ENCODE measurements at places on chromosomes 4 and X. TPM values are rescaled to one million over a fixed set of nuclear protein-coding genes. Genes with fewer than 3 reads are reported as not detected.

GRCh38 chr4:70930530-70931256 lies 28.5 kb downstream of the MOB1B start:
- no peaks in the 10 kb centered on the region for H3K27me3 ChIP-seq
- DNase-seq: no peak
- peaks cover 21% of the 10 kb centered on the region for H3K4me1 ChIP-seq
- H3K4me3 ChIP-seq: no peak overlapping the region
- H3K27ac ChIP-seq: no peak overlapping the region

GRCh38 chr4:1206299-1207156 lies 34.1 kb upstream of the SPON2 start:
- H3K27ac ChIP-seq: no peak overlapping the region
- no peak overlapping the region for H3K4me3 ChIP-seq
- peaks cover 86% of the 10 kb centered on the region for H3K4me1 ChIP-seq
- no peaks in the 10 kb centered on the region for H3K27me3 ChIP-seq
- peaks cover 10% of the 10 kb centered on the region for H3K36me3 ChIP-seq

DNA sequence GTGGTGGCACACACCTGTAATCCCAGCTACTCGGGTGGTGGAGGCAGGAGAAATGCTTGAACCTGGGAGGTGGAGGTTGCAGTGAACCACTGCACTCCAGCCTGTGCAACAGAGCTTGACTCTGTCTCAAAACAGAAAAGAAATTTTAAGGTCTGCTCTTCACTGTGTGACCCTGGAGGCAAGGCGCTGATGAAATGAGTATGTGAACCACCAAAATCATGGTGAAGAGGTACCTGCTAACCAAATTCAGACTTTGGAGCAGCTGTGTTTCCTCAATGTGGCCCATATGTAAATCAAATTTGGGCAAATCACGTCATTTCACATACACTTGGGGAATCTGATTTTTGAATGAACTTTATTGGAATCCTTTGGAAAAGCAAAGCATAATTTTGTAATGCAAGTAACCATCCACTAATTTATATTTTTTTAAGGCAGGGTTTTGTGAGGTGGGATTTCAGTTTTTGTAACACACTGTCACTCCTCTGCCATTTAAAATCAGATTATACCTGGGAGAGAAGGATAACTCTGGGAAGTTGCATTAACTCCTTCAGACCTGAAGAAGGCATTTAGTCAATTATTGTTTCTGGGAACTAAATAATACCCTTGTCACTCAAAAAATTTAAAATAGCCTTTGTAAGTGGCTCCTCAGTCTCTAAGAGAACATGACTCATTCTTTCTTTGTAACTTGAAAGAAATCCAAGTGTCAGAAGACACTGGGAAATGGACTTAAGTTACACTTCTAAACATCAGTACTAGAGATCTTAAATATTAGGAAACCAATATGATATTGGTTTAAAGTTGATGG lies 24.0 kb downstream of the DOCK11 start:
- no peaks in the 10 kb centered on the region for H3K27me3 ChIP-seq
- no peak overlapping the region for H3K4me3 ChIP-seq
- H3K4me1 ChIP-seq: peaks cover 25% of the 10 kb centered on the region
- H3K36me3 ChIP-seq: no peaks in the 10 kb centered on the region

GRCh38 chr4:168639914-168640313 lies 143.1 kb downstream of the PALLD start:
- no peaks in the 10 kb centered on the region for H3K27me3 ChIP-seq
- H3K4me3 ChIP-seq: no peak overlapping the region
- H3K36me3 ChIP-seq: no peaks in the 10 kb centered on the region
- H3K27ac ChIP-seq: peak overlapping the region; percentile 18

ADAMTS3 gene
- total RNA-seq: 1.1 TPM
